ENCODE measurements at places on chromosomes 12 and 14.

- DNase-seq, result no peak
Measured at GRCh38 chr14:72500234-72500838, 393.6 kb downstream of the DPF3 start.

- DNase-seq, result no peak
Measured at GRCh38 chr12:127292736-127293135, 974.2 kb upstream of the TMEM132C start.

DNA sequence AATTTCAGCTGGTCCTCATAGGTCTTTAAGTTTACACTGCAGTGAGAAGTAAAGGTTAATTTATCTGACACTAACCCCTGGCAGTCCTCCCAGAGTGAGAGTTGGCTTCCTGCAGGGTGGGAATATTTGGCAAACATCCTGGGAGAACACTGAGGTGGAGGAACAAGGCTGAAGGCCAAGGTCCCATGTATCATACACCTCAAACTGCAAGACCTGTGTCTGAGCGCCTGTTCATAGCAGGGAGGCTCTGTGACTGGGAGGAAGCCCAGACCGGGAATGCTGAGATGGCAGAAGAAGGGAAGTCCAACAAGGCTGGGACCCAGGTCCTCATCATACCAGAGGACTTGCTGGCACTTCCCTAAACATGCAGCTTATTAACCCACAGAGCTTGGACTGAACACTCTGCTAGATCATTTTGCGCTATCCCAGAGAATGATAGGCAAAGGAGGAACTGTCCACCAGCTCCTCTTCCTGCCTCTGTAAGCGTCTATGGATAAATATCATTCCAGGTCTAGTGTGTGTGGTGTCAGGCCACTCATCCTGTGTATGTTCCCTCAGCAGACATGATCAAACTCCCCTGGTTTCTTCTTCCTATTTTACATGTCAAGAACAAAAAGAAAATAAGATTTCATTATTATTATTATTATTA is 199.6 kb upstream of the CNOT2 start:
- no peak for DNase-seq

DNA sequence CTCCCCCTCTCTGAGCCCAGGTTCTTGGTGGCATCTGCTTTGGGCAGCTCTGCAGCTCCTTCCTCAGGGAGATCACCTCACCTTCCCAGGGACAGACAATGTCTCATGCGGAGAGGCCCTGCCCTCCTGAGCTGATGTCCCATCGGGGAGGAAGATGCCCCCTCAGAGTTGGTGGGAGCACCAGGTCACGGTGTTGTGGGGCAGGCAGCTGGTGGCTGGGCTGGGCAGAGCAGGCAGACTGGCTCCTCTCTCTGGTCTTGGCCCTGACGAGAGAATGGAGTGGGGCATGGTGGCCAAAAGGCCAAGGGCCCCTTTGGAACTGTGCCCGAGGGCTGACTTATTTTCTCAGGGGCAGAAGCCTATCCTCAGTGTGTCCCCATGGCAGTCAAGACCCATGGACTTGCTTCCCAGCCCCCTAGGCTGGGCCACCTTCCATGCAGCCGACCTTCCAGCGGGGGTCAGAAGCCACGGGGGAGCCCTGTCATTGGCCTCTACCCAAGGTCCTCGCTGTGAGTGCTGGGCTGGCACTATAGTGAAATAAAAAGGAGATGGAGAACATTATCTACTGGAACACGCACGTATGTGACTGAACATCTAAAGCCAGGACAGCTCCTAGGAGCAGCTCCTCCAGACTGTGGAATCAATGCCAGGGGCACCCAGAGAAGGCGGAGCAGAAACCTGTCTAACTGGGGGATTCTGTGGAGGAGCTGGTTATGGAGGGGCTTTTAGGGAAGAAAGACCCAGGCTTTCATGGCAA is 21.9 kb downstream of the PPP2R5C start:
- DNase-seq, result no peak

DNA sequence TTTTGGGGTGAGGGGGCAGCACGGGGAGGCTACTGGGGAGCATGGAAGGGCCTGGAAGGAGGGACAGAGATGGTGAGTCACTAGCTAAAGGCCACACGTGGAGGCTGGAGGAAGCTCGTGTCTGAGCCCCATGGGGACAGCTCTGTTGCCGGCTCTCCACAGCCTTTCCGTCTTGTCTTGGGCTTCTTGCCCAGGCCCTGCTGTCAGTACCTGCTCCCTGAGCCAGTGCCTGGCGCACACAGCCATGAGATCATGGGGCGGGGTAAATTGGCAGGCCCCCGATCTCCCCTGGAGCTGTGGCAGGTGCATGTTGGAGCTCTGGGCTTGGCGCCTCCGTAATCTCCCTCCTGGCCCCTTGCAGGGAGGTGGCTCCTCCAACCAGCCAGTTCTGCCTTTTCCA is 16.1 kb upstream of the KRT80 start:
- no peak for DNase-seq

GRCh38 chr14:104826189-104826860 is 25.4 kb downstream of the ZBTB42 start:
- DNase-seq, result peak; percentile 97
